ENCODE measurements at places on chromosomes 1 and 21.

GRCh38 chr1:226882631-226883409, 12.4 kb downstream of the PSEN2 start:
- peak; percentile 53 for DNase-seq

- DNase-seq: no peak
These were observed 248.3 kb upstream of the KAZN start for GRCh38 chr1:14350197-14350596.

DNA sequence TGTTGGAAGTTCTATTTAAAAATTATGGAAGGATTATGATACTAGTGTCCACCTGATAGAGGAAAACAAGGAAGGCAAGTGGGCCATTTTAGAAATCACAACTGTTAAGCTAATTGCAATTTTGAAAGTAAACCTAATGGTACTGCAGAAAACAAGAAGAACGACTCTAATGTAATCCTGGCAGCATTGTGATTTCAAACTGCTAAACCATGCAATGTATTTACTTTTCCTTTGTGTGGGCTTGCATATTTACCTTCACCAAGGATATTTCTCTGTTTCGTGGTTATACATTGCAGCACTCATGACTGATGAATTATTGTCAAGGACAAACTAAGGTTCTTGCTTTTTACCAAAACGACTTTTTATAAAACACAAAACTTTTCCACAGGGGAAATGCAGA, 88.1 kb downstream of the TM2D1 start:
- no peak for DNase-seq

DNA sequence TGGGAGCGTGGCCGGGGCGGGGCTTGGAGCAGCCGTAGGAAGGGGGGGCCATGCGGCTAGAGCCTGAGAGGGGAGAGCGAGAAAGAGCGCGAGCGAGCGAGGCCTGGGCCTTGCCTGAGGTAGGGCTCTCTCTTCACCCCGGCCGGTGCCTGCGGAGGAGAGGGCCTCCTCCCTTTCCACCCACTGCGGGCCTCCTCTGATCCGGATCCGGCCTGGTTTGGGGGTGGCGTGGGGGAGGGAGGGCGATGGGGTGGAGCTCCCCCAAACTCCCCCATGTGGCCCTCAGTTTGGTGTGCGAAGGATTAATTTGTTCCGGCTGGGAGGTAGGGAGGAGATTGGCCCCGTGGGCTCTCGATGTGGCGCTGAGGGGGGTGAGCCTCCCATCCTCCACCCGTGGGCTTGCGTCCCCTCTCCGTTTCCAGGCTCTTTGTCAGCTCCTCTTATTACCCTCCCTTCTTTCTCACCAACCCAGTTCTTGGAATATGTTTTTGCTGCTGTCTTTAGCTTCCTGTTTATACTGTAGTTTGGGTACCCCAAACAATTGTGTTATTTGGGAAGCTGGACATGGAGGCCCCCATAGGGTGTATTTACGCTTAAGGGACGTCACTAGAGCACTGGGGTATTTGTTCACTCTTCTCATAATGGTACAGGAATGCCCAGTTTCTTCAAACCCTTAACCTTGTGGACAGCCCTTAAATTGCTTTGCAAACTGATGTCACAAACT, 685 bp downstream of the UBAP2L start:
- DNase-seq: peak; percentile 78

- DNase-seq: no peak
These were observed 63.3 kb upstream of the CR1L start for GRCh38 chr1:207581496-207582153.

- DNase-seq: no peak
These were observed 149.2 kb downstream of the RASAL2 start for GRCh38 chr1:178243119-178243518.

GRCh38 chr1:190619724-190620123, 142.1 kb upstream of the BRINP3 start:
- no peak for DNase-seq

- DNase-seq: peak; percentile 95
These were observed 109.8 kb downstream of the MAST2 start for GRCh38 chr1:45913183-45913683.

- DNase-seq: peak; percentile 28
These were observed 124.0 kb downstream of the DMRTB1 start for GRCh38 chr1:53583021-53583867.

GRCh38 chr1:196567238-196567637, 41.0 kb downstream of the KCNT2 start:
- DNase-seq: no peak

DNA sequence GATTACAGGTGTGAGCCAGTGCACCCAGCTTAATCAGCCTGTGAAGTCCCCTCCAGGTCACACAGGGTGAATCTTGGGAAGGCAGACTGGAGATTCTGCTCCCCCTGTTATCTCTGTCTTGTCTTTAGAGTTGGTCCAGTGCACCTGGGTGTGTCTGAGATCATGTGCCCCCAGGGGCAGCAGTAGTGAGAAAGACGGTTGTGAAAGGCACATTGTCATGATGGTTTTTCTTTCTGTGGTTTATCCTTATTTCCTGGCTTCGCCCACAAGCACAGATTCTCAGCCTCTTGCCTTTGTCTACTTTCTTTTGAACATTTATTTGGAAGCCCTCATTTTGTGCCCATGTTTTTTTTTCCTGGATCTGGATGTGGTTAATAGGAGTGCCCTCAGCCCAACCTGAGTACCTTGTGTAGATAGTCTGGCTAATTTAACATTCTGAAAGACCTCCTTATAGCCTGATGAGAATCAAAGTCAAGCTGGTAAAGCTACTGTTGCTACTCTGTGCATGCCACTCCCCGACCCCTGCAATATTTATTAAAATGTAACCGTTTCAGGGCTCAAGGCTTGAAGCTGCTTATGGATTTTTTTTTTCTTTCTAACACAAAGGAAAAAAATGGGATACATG, 23.7 kb downstream of the UCK2 start:
- DNase-seq: peak; percentile 17

- no peak for DNase-seq
These were observed 45.8 kb downstream of the FOXD2 start for GRCh38 chr1:47483651-47484050.

GRCh38 chr1:232542633-232543593, 87.0 kb downstream of the SIPA1L2 start:
- DNase-seq: no peak

DNA sequence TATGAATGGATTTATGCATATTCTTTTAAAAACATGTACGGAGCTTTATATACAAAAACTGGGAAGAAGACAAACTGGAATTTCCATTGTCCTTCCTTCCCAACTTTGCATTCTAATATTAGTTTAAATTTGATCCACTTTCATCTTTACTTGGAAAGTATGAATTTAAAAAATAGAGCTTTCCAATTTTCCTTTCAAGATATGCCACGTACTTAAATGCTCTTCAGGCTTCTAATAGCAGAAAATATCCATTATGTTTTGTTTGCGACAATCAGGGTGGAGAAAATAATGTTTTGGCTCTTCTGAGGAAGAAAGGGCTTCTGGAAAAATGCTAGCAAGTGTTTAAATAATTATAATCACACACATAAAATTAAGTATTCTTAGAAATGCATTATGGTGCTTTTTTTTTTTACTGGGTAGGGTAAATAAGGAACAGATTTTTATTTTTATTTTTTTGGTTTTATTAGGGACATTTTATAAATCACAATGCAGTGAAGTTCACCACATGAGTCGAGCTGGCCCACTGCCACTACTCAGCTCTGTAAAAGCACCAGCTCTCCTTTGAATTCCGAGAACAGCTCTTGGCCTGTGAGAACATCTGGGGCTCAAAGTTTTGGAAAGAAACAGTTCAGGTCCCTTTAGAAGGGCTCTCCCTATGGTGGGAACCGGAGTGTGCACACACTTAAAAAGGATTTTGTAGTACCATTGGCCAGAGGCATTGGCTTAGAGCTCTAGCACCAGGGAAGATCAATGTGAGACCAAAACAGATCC, 287.4 kb upstream of the LYPLAL1 start:
- DNase-seq: peak; percentile 66

- DNase-seq: no peak
These were observed 10.1 kb upstream of the XCL2 start for GRCh38 chr1:168553680-168554553.

GRCh38 chr1:9294405-9294773, 1.7 kb downstream of the SPSB1 start:
- DNase-seq: peak; percentile 83

DNA sequence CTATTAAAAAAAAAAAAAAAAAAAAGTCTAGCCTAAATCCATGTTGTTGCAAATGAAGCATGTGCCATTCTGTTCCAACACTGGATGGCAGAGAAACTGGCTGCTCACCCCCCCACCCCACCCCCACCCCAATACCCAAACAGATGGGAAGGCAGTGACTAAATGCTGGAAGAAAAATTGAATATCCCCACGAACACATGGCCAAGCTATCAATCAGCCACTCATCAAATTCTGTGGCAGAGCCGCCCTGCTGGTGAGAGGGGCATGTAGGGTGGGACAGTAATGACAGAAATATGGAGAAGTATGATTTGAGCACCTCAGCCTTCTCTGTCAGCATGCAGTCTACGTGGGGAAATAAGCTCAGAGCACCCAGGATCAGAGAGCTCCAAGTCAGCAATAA, 34.1 kb downstream of the OPTC start:
- DNase-seq: no peak

DNA sequence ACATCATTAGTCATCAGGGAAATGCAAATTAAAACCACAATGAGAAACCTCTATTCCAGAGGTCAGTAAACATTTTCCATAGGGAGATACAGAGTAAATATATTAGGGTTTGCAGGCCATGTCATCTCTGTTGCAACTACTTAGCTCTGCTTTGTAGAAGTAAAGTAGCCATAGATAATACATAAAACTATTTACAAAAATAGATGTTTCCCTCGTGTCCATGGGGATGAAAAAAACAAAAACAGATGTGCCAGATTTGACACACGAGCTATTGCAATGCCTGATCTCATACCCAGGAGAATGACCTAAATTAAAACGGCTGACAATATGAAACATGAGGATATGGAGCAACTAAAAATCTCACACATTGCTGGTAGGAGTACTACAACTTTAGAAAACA, 17.3 kb downstream of the LTN1 start:
- DNase-seq: peak; percentile 18

- no peak for DNase-seq
These were observed 6.1 kb downstream of the IPO13 start for GRCh38 chr1:43952731-43953346.

- no peak for DNase-seq
These were observed 22.7 kb downstream of the COL6A1 start for GRCh38 chr21:46004168-46004861.

GRCh38 chr21:25462517-25462971, 144.7 kb downstream of the MRPL39 start:
- no peak for DNase-seq

DNA sequence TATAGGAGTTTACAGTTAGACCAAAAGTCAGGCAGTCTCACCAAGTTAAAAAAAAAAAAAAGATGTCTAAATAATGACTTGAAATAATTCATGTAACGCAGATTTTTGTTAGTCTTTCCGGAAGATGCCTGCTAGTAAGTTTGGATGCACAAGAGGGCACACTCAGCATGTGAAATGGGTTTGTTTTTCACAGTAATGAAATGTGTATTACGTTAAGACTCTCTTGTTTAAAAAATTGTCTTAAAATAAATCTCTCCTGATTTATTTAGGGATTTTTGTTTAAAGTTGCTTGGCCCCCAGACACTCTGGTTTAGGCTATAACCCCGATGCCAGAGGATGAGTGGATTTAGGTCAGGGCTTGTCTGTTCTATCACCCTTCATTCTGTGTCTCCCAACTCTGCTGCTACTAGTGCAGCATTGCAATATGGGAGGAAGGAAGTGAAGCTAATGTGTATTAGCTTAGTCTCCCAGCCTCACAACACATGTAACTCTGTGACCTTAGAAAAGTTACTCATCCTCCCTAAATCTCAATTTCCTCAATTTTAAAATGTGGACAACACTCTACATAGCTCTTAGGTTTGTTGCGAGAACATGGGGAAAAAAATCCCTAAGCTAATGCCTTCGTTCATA, 25.7 kb downstream of the CTH start:
- peak; percentile 77 for DNase-seq

DNA sequence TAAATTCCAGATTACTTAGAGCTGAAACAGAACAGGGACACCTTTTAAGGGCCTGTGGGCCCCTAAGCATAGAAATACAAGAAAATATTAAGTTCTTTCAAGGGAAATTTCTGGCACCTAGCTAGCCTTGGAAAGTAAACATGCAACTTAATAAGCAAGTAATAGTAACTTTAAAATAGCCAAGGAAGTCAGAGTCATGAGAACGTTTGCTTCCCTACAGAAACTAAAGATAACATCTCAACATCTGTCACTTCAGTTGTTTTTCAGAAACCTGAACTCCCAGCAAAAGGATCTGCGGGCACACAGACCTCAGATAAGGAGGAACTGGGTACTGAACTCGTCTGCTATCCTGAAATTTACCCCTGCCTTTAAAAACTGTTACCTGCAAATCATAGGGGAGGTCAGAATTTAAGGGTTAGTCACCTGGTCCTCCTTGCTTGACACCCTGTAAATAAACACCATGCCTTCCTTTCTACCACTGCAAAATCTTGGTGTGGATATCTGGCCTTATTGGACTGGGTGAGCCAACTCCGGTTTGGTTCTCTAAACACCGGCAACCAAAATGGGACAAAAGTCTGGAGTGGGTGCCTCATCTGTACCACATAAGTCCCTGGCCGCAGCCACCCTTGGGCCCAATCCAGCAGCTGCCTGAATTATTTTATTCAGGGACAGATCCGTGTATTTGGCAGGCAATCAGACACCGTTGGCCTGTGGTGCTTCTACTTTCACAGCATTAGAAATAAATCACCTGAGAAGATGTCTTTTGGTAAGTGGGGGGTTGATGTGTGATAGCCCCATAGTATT, 27.9 kb downstream of the NRDC start:
- no peak for DNase-seq

DNA sequence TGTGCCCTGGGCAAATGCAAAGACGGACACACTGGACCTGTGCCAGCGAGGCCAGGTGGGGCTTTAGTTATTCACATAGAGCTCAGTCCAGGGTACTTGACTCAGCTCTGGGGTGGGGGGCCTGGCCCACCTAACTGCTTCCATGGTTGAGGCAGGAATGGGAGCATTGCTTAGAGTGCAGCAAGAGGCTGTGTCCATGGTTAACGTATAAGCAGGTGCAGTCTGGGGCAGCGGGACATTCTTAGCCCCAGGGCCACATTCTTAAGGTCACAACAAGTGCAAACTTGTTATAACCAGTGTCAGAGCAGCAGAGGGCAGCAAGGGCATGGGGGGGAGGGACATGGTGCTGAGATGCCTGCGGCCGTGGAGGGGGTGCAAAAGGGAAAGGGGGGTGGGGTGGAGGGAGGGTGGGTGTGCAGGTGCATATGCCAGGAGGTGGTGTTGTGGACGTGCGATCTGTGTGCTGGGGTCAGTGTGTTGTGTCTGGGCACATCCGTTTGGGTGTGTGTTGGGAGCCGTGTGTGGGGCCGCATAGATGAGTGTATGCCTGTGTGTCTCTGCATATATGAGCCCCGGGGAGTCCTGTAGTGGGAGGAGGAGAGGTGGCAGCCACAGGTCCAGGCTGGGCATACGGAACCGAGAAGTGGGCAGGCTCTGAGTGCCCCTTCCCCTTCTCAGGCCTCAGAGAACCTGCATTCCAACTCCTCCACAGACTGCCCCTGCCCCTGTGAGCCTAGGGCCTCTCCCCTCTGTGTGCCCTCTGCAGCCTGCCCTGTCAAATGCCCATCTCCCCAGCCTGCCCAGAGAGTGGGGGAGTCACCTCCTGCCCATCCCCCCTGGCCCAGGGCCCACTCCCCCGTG, 8.4 kb downstream of the KCNJ10 start:
- no peak for DNase-seq

Measured in fibroblast of the aortic adventitia (primary cell).